ENCODE measurements at places on chromosomes 16 and 17.

GRCh38 chr17:49789243-49789578 is 730 bp downstream of the KAT7 start:
- no peak for DNase-seq

- no peak for DNase-seq
These were observed 152.1 kb downstream of the AXIN2 start for GRCh38 chr17:65409381-65409780.

GRCh38 chr17:45168991-45169752 is 7.5 kb downstream of the HEXIM2 start:
- DNase-seq = no peak

GRCh38 chr17:53822764-53823163 is at the start of gene KIF2B:
Gene KIF2B, plus strand, starts transcription at chr17:53822927. Its CDS starts 107 bp downstream, at chr17:53823034.
- DNase-seq = no peak

GRCh38 chr16:49050607-49051006 is 231.0 kb downstream of the CBLN1 start:
- no peak for DNase-seq

- no peak for DNase-seq
These were observed 1.8 kb upstream of the TEX2 start for GRCh38 chr17:64264891-64265290.

DNA sequence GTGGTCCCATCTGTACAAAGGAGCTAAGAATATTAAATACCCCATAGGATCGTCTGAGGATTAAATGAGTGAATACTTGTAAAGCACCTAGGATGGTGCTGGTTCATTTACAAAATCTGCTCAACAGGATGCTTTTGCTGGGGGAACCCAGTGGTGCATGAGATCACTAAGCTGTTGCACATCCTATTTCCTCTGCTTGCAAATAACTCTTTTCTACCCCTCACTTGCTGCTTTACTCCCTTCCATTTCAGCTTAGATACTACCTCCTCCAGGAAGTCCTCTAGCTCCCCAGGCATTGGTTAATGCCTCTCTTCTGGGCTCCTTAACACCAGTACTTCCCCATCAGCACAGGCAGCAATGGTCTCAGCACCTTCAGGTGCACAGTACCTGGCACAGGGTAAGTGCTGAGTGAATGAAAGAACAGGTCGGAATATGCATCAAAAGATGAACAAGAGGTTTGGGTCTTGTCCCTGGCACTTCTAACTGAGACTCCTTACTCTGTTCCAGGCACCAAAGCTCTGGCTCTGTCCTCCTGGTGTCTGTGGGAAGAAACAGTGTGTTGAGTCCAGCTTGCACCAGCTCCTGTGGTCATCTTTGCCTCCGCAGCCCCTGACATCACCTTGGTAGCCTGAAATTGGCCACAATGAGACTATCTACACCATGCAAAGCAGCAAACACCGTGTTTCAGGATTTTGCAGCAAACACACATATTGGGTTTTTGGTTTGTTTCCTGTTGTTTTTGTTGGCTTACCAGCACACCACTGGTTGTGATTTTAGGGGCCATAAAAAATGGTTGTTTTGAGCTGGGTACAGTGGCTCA is 24.1 kb upstream of the IL21R start:
- DNase-seq = no peak

DNA sequence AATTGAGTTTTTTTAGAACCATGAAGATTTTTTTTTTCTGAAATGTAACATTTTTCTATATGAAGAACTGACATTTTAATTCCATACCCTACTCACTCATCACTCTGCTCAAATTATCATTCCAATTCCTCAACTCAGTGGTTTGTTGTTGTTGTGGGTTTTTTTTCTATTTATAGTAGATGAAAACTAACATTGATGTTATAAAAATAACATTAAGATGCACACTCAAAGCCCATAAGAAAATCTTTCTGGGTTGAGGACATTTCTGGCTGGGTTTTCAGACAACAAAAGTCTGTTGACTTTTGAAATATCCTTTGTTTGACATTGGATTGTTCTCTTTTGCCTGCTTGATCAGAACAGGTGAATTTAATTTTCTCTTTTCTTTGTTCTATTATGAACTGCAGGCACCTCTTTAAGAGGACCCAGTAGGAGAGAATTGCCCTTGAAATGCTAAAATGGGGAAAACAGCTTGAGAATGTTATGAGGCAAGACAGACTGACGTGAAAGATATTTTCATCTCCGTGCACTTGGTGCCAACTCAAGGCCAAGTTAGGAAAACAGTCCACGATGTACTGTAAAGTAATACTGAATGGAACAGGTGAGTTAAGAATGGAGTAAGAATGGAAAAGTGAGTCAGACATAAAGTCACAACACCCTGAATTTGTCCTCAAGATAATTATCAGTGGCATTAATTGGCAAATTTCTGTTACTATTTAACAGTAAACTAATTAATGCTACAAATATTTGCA is 16.1 kb upstream of the ABCA5 start:
- DNase-seq = no peak

- peak; percentile 20 for DNase-seq
These were observed 9.8 kb downstream of the SLC38A10 start for GRCh38 chr17:81285179-81285878.

DNA sequence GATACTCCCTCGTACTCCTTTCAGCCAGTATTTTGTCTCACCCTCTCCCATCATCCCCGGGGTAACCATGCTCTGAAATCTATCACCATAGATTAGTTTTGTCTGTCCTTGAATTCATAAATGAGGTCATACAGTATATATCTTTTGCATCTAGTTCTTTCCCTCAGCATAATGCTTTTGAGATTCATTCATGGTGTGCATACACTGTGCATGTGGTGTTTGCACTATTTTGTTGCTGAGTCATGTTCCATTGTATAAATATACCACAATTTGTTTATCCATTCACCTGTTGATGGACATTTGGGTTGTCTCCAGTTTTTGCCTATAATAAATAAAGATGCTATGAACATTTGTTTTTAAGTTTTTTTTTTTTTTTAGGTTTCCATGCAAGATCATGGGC is 34.2 kb upstream of the NLRP1 start:
- DNase-seq = no peak

DNA sequence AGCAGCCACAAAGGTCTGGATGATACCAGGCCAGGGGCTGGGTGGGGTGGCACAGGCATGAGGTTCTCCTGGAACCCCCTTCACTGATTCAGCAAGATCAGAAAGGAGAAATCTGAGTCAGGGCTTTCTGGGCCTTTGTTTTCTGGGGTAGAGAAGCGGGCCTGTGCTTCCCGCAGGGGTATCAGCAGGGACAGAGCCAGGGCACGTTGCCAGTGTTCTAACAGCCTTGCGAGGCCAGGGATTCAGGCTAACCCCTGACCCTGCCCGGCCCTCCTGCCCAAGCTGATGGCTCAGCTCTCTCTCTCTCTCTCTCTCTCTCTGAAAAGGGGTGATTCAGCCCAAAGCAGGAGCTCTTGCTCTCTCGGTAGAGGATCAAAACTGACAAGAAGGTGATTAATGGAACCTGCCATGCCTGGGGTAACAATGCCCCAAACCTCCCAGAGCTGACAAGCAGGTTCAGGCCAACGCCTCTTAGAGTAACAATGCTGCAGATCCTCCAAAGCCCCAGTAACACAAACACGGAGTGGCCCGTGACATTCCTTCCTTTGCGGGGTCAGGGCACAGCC is 2.0 kb upstream of the KRT13 start:
- DNase-seq = no peak

DNA sequence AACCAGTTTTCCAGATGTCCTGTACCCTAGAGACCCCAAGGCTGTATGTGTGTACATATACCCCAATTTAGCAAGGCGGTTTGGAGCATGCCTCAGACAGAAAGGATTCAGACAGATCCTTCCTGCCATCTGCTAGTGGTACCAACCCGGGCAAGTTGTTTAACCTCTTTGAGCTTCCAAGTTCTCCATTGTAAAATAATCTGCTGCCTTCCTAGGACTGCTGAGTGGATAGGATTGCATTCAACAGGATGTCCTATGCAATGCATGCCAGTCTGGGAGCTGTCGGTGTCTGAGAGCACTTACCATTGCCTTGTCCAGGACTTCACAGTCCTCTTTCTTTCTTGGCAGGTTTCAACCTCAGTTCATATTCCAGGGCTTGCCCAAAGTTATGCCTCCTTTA is 1.9 kb downstream of the CDH13 start:
- DNase-seq = no peak

- no peak for DNase-seq
These were observed 22.1 kb downstream of the CEP112 start for GRCh38 chr17:66169839-66170238.

DNA sequence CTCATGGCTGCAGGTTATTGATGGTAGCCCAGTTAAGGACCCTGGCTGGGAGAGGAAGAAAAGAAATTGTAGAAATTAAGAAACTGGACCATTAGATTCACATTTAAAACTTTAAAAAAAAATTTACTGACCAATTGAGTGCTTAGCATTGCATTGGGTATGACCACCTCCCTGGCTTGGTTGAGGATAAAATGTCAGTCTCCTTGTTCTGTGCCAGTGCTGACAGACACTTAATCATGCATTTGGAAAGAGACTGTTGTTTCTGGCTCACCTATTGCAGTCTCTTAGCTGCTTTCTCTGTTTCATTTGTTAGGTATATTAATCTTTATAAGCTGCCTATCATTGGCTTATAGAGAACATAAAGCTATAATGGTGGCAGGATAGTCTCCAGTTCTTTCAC is 1.7 kb downstream of the MYH1 start:
- DNase-seq = no peak

- peak; percentile 69 for DNase-seq
These were observed 2.9 kb downstream of the PHOSPHO1 start for GRCh38 chr17:49227436-49228261.

GRCh38 chr17:71933306-71933705 is 187.5 kb upstream of the SOX9 start:
- DNase-seq = no peak

DNA sequence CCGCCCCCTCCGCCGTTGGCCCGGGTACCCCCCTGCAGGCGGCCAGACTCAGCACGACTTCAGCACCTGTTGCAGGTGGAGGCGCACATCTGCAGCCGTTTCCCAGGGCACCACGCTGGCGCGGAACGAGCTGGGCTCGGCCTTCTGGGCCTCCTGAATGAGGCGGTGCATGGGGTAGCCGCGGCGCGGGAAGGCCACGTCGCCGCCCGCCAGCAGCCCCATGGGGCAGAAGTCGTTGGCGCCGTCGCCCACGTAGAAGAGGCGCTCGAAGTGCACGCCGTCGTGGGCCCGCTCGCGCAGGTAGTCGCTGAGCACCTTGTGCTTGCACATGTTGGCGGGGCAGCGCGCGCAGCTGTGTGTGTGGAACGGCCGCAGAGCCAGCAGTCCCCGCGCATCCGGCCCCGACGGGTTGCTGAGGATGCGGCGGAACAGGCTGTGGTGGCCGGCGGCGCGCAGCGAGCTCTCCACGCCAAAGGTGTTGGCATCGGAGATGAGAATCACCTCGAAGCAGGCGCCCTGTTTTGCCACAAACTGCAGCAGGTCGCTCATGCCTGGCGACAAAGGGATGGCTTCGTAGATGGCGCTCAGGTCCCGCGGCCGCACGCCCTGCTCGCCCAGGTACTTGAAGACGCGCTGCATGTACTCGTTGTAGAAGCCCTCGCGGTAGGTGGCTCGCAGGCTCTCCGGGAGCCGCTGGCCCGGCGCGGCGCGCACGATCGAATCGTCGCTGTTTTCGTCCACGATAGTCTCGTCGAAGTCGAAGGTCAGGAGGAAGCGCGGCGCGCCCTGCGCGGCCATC is 6.2 kb downstream of the PHOSPHO1 start:
- DNase-seq = peak; percentile 24

DNA sequence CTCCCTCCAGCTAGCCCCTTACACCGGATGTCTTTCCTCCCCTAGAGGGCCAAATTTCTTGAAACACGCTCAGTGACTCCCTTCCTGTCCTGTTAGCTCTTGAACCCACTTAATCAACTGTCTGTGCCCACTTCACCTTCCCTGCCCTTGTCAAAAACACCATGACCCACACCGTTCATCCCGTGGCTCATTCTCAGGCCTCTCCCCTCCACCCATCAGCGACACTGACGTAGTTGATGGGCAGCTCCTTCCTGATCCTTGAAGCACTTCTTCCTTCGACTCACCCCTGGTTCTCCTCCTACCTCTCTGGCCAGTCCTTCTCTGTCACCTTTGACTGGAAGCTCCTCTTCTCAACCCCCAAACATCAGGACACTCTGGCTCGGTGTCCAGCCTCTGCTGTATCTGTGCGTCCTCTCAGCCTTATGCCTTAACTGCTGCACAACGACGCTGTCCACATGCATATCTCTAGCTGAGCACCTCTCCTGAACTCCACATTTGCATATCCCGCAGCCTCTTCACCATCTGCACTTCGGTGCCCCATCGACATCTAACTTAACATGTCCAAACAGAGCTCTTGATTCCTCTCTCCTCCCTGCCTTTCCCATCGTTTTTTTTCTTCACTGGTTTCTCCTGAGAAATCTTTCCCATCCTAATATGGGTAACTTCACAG is 39.3 kb upstream of the CCDC182 start:
- DNase-seq = no peak

DNA sequence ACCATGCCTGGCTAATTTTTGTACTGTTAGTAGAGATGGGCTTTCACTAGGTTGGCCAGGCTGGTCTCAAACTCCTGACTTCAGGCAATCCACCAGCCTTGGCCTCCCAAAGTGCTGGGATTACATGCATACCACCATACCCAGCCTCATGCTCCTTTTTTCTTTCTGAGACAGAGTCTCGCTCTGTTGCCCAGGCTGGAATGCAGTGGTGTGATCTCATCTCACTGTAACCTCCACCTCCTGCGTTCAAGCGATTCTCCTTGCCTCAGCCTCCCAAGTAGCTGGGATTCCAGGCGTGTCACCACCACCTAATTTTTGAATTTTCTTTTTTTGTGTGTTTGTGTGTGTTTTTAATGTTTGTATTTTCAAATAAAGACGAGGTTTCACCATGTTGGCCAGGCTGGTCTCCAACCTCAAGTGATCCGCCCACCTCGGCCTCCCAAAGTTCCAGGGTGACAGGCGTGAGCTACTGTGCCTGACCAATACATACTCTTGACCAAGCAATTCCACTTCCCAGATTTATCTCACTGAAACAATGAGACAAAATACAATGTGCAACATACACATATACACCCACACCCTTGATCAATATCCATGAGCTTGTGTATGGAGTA is 5.0 kb downstream of the GRB2 start:
- no peak for DNase-seq

DNA sequence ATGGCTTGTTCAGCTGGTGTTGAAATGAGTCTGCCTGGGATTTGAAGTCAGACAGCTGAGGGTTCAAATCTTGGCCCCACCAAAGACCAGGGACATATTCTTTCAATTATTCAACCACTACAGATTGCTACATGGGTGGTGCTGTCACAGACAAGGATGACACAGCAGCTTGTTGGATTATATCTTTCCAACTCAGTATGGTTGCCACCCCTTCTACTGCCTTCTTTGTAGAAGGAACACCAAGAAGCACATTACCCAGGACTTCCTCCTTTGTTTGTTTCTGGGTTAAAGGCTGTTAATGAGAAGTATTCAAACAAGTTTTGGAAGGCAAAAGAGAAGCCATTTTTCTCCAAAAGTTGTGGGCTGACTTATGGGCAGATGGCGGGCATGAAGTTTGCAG is 78.6 kb downstream of the COPRS start:
- DNase-seq = no peak

DNA sequence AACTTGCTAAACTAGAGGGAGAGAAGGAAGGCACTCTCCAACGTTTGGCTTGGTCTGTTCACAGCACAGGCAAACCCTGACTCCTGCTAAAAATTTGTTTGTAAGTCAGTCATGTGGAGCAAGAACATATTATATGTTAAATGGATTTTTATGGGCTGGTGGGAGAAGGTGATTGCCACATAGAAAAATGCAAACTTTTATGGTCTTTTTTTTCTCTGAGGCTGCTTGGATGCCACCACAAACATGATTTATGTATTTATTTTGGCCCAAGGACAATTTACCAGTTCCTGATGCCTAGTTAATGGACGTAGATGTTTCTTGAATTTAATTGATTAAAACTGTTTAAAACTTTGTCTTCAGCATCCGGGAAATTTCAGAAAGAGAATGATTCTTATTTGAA is 274.2 kb upstream of the MYOCD start:
- no peak for DNase-seq
